Pulmonary artery endothelial cell (primary cell): ENCODE measurements at places on chromosomes 12 and 14.

DNA sequence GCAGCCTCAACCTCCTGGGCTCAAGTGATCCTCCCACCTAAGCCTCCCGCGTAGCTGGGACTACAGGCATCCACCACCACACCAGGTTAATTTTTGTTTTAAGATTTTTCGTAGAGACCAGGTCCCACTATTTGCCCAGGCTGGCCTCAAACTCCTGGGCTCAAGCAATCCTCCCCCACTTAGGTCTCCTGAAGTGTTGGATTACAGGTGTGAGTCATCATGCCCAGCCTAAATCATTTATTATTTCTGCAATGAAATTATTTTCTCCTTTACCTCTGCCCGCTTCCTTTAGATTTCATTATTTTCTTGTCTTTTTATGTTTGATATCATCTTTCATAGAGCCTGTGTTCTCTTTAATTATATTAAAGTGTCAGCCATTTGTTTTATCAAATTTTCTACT, 165.2 kb upstream of the OTX2 start:
- no peak for DNase-seq

DNA sequence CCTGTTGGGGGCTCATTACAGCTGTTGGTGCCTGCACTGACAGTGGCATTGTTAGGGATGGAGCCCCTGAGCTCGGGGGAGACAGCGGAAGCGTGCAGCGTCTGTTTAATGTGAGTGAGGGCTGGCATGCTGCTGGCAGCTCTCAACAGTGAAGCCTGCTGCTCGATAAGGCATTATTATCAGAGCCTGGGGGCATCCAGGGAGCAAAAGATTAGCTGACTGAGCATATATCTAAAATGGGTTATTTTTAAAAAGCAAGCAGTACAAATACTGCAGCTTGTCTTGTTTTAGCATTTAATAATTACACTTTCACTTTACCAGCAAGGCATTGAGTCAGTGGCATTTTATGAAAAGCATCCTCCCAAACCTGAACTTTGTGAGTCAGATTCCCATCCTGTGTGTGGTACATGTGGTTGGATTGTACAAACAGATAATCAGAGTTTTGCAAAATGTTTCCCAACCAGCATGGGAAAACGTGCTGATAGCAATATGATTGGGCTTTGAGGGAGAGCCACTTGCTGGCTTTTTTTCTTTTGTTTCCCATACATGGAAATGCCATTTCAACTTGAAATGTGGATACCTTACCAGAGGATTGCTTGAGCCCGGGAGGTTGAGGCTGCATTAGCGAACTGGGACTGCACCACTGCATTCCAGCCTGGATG, 150.8 kb downstream of the PRKCH start:
- peak; percentile 74 for DNase-seq

GRCh38 chr12:65845751-65846537, 21.7 kb downstream of the HMGA2 start:
- DNase-seq = no peak

DNA sequence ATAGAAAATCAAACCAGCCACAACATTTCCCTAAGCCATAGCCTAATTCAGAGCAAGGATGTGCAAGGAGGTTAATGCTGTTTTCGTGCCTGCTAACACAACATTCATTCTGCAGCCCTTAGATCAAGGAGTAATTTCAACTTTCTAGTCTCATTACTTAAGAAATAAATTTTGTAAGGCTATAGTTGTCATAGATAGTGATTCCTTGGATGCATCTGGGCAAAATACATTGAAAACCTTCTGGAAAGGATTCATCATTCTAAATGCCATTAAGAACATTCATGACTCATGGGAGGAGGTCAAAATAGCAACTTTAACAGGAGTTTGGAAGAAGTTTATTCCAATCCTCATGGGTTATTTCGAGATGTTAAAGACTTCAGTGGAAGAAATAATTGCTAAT, 283.2 kb downstream of the RPAP3 start:
- no peak for DNase-seq

- DNase-seq = no peak
Observed at GRCh38 chr12:2238111-2238510, 185.3 kb downstream of the CACNA1C start.

DNA sequence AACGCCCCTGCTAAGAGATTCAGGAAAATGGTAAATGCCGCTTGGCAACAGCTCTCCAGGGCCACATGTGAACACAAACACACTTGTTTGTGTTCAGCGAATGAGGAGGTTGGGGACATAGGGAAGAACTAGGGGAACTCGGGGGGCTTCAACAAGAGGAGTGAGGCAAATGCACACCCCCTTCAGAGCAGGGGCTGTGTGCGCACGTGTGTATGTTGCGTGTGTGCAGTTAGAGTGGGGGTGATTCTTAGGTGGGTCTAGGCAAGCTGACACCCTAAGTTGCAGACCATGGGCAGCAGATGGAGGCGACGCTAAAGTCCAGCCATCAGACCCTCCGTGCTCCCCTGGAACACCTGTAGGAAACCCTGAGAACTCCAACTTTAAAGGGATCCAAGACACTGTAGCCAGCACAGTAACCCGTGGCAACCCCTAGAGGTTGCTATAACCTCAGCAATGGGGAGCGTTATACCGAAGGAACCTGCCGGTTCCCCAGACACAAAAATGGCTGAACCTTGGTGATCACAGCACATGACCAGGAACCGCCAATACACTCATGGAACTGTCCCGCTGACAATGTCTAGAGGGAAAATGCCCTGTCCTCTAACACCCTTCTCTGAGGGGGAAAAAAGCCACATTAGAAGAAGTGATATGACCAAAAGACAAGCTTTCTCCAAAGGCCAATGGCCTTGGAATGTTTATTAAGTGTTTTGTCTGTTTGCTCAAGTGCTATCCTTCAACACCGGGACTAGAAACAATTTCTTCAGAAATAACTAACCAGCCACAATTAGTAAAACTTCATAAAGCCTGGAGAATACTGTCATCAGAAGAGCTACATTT, 86.5 kb upstream of the CEP83 start:
- peak; percentile 60 for DNase-seq

DNA sequence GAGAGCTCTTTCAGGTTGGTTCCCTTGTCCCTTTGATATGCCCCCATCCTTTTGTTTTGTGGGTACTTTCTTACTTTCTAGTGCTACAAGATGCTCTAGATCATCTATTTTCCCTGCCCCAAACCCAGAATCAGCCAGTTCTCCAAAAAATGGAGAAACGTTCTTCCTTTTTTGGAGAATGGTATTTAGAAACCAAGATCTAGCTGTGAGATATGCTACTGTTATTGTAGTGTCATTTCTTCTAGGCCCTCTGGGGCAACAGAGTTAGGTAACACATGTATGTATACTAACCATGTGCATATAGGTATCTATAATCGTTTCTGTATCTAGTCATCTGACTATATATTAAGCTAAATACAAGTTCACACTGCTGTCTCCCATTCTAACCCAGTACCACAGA, 6.9 kb upstream of the IGFBP6 start:
- DNase-seq = no peak

DNA sequence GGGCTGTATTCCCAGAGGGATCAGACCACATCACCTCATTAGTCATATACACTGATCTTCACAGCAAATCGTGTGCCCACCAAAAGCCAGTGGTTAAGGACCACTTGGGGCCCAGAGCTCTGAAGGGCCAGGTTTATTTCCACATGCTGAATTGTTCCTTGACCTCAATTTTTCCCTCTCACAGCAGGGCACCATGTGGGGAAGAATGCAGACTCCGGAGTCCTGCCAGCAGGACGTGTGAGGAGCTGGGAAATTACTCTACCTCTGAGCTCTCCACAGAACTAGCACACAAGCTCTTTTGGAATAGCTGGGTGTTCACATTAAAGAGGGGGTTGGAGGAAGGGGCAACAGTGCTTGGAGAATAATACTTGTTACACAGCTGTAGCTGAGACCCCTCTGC, 57.6 kb upstream of the SEL1L start:
- DNase-seq = no peak

GRCh38 chr12:131831635-131832041, 3.4 kb downstream of the MMP17 start:
- no peak for DNase-seq

- DNase-seq = no peak
Observed at GRCh38 chr14:97441740-97442362, 644.7 kb downstream of the VRK1 start.

DNA sequence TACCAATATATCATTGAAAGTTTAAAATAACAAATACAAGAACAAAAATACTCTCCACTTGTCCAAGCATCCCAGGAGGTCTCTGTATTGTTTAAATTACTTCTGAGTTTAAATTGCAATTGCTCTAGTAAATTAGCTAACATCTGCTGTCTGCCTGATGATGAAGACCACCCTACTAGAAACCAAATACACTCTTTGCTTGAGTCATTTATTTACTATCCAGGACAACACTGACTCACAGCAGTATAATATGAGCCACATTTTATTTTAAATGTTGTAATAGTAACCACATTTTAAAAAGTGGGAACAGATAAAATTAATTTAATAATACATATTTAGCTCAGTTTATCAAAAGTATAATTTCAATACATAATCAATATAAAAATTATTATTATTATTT, 62.9 kb upstream of the EEA1 start:
- no peak for DNase-seq

- DNase-seq = no peak
Observed at GRCh38 chr12:84974155-84974815, 61.7 kb upstream of the SLC6A15 start.

DNA sequence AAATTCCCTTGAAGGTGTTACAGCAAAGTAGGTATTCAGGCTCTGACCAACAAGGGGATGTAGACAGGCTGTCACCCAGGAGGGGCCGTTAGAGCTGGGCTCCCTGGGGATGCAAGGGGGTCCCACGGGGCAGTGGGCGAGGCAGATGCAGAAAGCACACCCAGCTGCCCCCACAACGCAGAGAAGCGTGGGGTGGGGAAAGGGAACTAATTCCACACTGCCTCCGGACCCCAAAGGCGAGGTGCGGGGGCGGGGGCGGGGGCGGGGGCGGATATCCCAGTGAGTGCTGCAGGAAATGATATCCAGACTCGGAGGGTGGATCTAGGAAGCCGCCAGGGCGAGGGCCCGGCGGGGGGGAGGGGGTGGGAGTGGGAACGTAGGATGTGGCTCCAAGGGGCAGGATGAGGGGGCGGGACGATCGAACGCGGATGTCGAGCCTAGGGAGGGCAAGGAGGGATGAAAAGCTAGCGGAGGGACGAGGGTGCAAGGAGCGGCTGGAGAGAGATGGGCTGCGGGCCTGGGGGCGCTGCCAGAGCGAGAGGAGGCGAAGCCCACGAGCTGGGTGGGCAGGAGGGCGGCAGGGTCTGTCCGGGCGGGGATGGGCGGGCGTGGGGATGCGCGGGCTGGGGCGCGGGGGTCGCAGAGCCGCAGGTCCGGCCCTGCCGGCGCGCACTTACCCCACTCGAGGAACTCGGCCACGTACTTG, 874 bp downstream of the CDC42BPB start:
- peak; percentile 69 for DNase-seq

DNA sequence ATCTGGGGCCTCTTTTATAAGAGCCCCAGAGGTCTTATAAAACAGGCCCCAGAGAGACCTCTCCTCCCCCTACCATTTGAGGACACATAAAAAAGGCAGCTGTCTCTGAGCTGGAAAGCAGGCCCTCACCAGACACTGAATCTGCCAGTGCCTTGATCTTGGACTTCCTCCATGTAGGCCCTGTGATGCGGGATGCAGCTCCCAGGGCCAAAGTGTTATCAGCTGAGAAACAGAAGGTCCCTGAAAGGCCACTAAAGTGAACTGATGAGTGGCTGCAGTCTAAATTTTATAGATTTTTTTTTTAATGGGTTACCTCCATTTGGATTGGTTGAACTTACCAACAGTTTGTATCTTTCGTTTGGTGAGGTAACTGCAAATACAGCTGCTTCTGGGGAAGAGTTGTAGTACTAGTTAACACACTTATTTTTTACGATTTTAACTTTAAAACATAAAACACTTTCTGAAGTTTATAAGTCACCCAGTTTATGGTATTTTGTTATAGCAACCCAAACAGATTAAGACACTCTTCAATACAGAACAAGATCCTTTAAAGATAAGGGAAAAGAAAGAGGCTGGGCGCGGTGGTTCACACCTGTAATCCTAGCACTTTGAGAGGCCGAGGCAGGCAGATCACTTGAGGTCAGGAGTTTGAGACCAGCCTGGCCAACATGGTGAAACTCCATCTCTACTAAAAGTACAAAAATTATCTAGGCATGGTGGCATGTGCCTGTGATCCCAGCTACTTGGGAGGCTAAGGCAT, 5.6 kb upstream of the GUCY2C start:
- no peak for DNase-seq

- DNase-seq = no peak
Observed at GRCh38 chr12:50232206-50232605, 51.1 kb downstream of the LIMA1 start.

- DNase-seq = no peak
Observed at GRCh38 chr14:67553547-67553946, 20.5 kb downstream of the PLEKHH1 start.

- DNase-seq = no peak
Observed at GRCh38 chr14:21322716-21323115, 42.8 kb downstream of the RPGRIP1 start.
